ENCODE measurements at places on chromosomes 16 and 17.

DNA sequence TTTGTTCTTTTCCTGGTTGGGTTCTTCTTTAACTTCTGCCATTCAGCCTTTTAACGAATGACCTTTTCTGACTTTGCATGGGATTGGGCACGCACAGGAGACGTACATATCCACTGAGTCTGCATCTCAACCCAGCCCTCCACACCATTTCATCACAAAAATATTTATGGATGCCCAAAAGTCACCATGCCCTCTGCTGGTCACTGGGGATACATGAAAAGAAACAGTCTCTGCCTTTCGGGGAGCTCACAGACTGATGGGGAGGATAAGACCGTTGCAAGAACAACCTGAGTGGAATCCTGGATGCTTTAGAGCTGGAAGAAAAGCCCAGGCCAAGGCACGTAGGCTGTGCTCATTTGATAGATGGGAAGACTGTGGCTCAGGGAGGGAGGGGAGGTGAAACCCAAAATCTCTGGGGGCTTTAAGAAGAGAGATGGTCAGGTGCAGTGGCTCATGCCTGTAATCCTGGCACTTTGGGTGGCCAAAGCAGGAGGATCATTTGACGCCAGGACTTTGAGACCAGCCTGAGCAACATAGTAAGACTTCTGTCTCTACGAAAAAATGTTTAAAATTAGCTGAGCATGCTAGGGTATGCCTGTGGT, 7.9 kb upstream of the MT2A start:
- DNase-seq, result no peak

DNA sequence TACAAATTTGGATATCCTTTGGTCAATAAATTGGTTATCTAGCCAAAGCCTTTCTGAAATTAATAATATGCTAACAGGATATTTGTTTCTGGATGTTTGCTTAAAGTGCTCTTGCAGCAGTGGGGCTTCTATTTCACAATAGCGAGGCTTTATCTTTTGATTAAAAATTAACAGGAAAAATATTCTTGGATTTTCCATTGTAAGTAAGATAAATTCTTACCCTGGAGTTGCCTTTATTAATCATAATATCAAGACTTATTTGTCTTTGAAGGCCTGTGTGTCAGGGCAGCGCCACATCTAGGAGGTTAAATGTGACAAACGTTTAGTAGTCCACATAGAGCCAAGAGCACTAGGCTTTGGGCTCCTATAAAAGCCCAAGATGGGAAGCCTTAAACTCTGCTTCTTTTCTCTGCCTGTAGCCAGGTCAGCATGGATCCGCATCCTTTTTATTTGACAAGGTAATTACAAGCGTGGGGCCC, 5.3 kb downstream of the TMEM97 start:
- DNase-seq, result no peak

- DNase-seq, result no peak
These were observed 8.2 kb downstream of the IGFBP4 start for GRCh38 chr17:40451420-40451819.

- DNase-seq, result no peak
These were observed 8.5 kb downstream of the NDE1 start for GRCh38 chr16:15658556-15658955.

DNA sequence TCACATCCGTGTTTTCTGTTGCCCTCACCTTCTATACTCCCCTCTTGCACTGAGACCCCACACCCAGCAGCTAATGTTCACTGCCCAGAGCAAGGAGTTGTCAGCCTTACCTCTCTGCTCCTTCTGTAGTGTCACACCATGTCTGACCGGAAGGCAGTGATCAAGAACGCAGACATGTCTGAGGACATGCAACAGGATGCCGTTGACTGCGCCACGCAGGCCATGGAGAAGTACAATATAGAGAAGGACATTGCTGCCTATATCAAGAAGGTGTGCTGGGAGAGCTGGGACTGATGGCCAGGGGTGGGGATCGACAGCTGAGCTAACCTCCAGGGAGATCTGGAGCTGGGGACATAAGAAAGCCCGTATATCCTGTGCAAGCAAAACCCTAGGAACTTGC, 3.7 kb downstream of the DYNLL2 start:
- DNase-seq, result no peak

GRCh38 chr16:1450218-1450617, 5.9 kb upstream of the CCDC154 start:
- no peak for DNase-seq

GRCh38 chr17:81712468-81713003, 452 bp downstream of the SLC25A10 start:
- DNase-seq, result no peak

Data from stimulated activated CD4-positive, alpha-beta T cell treated with anti-CD3 and anti-CD28 coated beads, Interleukin-1b, Interleukin-23, amount 100 ng/mL, for 1 hour (primary cell).